Upper lobe of left lung (tissue), 6 donors: ENCODE measurements at places on chromosomes 7 and 10. TPM values are rescaled to one million over a fixed set of nuclear protein-coding genes. Genes with fewer than 3 reads are reported as not detected.

DNA sequence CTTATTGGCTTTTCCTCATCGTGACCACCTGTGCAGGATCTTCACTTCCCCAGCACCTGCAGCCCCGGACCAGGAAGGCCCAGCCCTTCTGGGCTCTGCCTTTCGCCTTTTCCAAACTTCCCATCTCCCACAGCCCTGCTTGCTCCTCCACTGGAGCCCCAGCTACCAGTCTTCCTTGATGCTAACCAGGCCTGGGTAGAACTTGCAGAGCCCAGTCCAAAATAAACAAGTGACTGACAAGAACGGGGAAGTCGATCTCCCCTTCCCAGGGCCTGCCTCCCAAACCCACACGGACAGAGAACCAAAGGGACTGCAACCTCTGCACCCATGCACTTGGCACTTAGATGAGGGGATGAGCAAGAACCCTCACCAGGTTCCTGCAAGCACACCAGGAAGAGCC lies 154.9 kb upstream of the C7orf33 start:
- no peak for DNase-seq

The TAF5 gene
- 1.1 TPM for total RNA-seq

The TBC1D12 gene
- total RNA-seq, result 10.9 TPM

The CAV2 gene
- total RNA-seq, result 385 TPM

DNA sequence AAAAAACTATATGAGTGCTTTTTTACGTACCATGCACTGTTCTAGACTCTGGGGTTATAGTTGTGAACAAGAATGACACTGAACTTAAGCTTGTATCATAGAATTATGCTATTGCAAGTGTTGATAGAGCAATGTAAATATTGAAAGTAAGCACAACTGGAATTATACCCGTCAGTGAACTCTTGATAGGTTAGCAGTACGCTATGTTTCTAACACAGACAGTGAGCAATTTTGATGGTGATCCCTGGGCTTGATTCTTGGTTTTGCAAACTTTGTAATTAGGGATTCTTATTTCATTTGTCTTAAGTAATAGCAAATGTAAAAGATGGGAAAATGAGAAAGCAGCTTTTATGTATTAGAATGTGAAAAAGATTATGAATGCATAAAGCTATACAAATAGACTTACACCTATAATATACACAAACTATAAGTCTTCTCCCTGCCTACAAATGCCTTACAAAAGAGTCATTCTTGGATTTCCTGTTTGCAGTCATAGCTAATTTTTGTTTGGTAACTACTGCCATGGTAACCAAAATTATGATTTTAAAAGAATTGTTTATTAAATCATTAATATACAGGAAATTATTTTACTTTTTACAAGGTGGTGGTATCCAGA lies 6.7 kb downstream of the TES start:
- no peak for DNase-seq

DNA sequence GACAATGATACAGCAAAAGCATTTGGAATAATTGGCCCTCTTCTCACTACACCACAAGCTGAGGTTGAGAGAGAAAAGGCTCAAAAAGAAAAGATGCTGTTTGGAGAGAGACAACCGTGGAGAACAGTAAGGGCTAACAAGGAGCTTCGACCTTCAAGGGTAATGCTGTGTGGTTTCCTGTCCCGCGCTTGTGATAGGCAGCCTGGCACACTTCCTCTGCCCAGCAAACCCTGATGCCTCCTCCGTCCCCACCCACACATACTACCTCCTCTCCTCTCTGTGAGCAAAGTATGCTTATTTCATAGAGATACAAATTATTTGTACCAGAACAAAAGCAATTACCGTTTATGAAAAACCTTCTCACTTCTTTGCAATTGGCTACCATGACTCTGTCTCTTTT lies 755.4 kb downstream of the KCNMA1 start:
- DNase-seq, result no peak

- peak; percentile 79 for DNase-seq
These were observed 26.2 kb upstream of the CSGALNACT2 start for GRCh38 chr10:43111921-43112607.
